Fibroblast of the aortic adventitia (primary cell): ENCODE measurements at places on chromosomes 11 and 22. TPM values are rescaled to one million over a fixed set of nuclear protein-coding genes. Genes with fewer than 3 reads are reported as not detected.

Gene BIRC3
- total RNA-seq = 0.16 and 2.4 TPM in 2 replicates

Gene STIP1
- 112 and 142 TPM in 2 replicates for total RNA-seq

Gene GPHA2
- total RNA-seq = not detected in 2 replicates

Gene FXYD2
- not detected in 2 replicates for total RNA-seq

Gene TMPRSS13
- not detected in 2 replicates for total RNA-seq

Gene RAB38
- total RNA-seq = 0.41 and 1.2 TPM in 2 replicates

Gene CCDC88B
- total RNA-seq = 1.2 and 5.1 TPM in 2 replicates

Gene CYTH4
- total RNA-seq = 0.25 and 0.72 TPM in 2 replicates

Gene HORMAD2
- total RNA-seq = not detected in 2 replicates

Gene SLC22A8
- total RNA-seq = not detected in 2 replicates

Gene TSPAN32
- total RNA-seq = under 0.01 and 0.33 TPM in 2 replicates
